Amniotic epithelial cell (primary cell): ENCODE measurements at places on chromosomes 5 and 9.
A peak's percentile ranks its signal among the peaks of the same experiment; 100 is the strongest.

- peak; percentile 85 for DNase-seq
These were observed 82.0 kb downstream of the UGCG start for GRCh38 chr9:111978616-111979015.

- no peak for DNase-seq
These were observed 951.1 kb upstream of the DMAC1 start for GRCh38 chr9:8750639-8751051.

DNA sequence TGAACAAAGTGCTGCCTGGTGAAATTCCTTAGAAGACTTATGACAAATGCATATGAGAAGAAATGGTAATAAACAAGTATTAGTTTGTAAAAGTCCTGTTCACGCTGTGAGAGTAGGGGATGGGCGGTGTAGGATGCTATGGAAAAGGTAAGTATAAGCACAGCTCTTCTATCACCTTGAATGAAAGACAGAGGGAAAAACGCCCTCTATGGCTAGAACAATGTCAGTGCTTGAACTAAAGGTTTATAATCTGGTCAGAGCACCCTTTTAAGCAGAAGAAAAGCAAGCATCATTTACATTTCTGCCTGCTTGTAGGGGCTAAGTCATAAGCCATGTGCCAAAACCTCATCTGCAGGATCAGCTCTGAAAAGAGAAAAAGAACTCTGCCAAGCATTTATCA is 115.2 kb downstream of the LHFPL2 start:
- DNase-seq = peak; percentile 66

DNA sequence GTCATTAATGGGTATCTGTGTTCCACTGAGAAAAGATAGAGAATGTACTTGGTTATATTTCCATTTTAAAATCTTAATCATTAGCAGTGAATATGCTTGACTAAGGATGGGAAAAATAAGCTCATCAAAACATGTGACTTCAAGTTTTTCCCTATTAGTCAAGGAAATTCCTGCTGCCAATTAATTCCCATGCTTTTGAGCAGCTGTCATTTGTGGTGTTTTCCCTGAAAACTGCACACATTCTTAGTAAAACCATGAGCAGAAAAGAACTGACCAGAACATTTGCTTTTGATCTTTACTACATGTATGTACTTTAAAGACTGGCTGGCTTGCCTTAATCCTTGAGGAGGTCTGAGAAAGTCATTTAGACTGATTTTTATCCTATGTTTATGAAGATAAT is 75.2 kb downstream of the AOPEP start:
- DNase-seq = peak; percentile 85

DNA sequence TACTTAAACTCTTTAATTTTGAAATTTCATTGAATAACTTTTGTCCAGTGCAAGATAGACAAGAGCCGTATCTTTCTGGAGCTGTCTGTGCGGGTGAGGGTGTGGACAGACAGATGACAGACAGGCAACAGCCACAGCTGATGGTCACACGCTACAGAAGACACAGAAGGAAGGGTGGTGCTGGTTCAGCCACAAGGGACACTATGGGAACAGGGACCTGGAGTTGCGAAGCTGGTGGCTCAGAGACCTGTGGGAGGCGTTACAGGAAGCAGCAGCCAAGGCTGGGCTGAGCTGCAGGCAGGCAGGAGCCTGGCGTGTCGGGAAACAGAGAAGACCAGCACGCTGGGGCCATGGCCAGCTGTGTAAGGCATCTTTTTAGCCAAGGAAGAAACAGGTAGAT is 104.4 kb downstream of the WNK2 start:
- no peak for DNase-seq

DNA sequence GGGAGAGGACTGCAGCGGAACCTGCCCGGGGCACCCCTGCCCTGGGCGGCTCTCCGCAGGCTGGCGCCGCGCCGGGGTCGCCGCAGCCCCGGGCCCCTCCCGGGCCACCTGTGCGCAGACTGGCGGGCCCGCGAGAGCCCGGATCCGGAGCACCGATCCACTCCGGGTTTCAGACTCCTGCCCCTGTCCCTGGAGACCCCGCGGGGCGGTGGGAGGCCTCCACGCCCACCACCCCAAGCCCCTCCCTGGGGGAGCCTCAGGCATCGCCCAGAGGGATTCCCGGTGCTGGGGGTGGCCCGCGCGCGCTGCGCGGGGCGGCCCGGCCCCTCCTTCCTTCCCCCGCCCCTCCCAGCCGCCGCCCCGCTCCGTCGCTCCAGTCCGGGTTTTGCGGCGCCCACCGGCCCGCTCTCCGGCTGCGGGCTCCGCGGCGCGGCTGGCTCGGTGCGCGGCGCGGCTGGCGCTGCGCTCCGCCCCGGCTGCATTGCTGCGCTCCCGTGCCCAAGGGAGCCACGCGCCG is at the start of gene UNC5A:
UNC5A (plus strand) TSS at position 479 of the 517 bp plus-strand sequence. CDS start 192 bp downstream, outside the sequence.
- peak; percentile 21 for DNase-seq

DNA sequence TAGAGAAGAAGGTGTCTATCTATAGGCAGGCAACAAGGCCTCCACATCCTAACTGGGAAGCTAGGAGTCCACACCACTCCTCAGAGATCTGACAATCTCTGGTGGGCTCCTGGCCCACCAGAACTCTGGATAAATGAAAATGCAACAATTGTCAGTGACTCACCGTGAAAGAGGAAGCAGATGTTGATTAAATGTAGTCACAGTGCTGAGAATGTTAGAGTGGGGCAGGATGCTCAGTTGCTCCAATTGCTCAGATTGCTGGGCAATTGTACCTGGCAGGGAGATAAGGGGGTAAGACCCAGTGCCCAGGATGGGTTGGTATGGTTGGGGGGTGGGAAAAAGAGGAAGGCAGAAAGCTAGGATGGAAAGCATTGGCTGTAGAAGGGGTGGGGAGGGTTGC is 4.3 kb downstream of the CCL19 start:
- DNase-seq = no peak

- peak; percentile 51 for DNase-seq
These were observed 75.8 kb downstream of the GOLPH3 start for GRCh38 chr5:32098291-32098690.

GRCh38 chr9:113317777-113318176 is 14.6 kb upstream of the RNF183 start:
- peak; percentile 4 for DNase-seq

DNA sequence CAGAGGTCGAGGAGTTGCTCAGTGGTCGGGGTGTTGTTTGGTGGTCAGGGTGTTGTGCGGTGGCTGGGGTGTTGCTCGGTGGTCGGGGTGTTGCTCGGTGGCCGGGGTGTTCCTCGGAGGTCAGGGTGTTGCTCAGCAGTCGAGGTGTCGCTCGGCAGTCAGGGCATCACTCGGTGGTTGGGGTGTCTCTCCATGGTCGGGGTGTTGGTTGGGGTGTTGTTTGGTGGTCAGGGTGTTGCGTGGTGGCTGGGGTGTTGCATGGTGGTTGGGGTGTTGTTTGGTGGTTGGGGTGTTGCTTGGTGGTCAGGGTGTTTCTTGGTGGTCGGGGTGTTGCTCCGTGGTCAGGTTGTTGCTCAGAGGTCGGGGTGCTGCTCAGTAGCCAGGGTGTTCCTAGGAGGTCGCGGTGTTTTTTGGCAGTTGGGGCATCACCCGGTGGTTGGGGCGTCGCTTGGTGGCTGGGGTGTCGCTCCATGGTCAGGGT is 11.0 kb upstream of the GPSM1 start:
- no peak for DNase-seq

- no peak for DNase-seq
These were observed 1.4 kb downstream of the IRF1 start for GRCh38 chr5:132489051-132489770.

DNA sequence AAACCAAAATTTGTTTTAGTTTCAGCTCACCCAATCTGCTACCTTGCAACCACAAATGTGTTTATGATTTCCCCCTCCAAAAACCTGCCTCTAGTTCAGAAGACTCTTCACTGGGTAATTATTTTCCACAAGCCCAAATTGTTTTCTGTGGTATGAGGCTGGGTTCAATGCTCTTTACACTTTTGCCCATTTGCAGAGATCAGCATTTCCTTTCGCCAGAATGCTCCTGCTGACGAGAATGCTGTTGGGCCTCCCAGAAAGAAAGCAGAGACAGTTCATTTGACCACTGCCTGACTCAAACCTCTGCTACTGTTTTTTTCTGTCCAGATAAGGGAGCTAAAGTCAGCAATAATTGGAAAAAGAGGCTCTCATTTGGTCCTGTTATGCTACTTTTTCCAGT is 427.3 kb downstream of the PDE4D start:
- DNase-seq = peak; percentile 80

GRCh38 chr5:143614831-143615230 is 197.1 kb upstream of the HMHB1 start:
- DNase-seq = no peak
